ENCODE measurements at places on chromosomes 12 and 14.

DNA sequence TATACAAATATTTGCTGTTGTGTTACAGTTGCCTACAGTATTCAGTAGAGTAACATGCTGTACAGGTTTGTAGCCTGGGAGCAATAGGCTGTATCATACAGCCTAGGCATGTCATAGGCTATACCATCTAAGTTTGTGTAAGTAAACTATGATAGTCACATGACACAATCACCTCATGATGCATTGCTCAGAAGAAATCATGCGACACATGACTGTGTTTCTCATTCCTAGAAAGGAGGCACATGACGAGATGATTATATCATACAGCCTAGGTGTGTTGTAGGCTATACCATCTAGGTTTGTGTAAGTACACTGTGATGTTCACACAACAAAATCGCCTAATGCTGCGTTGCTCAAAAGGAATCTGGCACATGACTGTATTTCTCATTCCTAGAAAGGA, 31.9 kb downstream of the NOPCHAP1 start:
- no peak for DNase-seq

DNA sequence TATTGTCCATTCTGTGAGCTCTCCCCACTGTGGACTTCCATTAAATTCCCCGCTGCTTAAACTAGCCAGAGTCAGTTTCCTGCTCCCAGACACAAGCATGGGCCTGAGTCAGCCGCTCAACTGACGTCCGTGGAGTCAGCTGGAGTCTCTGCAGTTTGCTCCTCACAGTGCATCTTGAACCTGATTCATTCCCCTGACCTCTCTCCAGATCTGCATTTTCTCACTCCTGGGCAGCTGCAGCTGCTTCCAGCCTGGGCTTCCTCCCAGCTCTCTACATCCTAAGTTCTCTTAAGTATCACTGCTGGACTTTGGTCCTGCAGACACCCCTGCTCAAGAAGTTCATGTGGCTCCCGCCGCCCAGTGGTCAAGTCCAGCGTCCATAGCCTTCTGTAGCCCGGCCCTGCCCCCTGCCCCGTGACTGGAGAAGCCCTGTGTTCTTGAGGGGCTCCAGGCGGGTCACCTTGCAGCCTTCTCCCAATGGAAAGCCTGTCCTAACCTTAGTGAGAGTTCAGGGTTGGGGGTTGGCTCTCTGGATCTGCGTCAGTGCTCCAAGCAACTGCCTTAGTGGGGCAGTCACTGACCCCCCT, 20.0 kb downstream of the NFKBIA start:
- no peak for DNase-seq

GRCh38 chr14:37711831-37712475, 116.5 kb downstream of the TTC6 start:
- no peak for DNase-seq

GRCh38 chr12:64556231-64556630, 54.1 kb upstream of the RASSF3 start:
- no peak for DNase-seq

GRCh38 chr14:68978172-68978911, 760 bp downstream of the ACTN1 start:
- peak; percentile 43 for DNase-seq

DNA sequence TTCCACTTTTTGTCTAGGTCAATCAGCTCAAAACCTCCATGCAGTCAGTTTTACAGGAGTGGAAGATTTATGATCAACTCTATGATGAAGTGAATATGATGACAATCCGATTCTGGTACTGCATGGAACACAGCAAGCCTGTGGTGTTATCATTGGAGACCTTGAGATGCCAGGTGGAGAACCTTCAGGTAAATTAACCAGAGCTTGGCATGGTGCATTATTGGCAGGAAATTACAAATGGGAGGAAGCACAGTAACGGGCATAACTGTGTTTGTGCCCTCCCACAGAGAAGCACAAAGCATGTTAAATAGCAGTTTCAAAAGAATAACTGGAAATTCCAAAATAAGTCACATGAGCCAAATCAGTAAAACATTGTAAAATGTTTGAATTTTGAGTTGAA, 135.6 kb downstream of the ESR2 start:
- DNase-seq: no peak

DNA sequence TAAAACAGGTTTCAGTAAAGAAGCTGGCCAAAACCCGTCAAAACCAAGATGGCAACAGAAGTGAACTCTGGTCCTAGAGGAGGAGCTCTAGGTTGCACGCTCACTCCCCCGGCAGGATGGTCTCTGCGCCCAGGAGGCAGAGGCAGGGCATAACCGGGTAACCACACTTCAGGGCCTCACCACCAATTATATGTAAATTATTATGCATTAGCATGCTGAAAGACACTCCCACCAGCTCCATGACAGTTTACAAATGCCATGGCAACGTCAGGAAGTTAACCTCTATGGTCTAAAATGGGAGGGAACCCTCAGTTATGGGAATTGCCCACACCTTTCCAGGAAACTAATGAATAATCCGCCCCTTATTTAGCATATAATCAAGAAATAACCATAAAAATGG, 20.1 kb upstream of the SLC6A12 start:
- DNase-seq: no peak

Data from WERI-Rb-1 (cell line).